ENCODE measurements at places on chromosomes 13 and 19.

DNA sequence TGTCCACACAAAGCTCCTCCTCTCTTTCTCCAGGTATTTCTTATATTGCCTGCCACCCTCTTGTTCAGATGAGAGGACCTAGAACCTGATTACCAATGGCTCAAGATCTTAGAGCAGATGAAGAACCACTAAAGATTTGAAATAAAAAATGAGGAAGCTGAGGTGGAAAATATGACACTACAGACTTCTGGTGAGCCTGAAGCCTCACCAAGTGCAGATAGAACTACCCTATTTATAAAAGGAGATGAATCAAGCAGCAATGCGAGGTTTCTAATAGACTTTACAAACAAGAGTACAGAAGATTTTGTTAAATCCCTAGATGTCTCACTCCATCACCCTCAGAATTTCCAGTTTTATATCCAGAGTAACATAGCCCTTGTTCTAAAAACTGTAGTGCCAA is 345.8 kb downstream of the TBC1D4 start:
- no peak for DNase-seq

DNA sequence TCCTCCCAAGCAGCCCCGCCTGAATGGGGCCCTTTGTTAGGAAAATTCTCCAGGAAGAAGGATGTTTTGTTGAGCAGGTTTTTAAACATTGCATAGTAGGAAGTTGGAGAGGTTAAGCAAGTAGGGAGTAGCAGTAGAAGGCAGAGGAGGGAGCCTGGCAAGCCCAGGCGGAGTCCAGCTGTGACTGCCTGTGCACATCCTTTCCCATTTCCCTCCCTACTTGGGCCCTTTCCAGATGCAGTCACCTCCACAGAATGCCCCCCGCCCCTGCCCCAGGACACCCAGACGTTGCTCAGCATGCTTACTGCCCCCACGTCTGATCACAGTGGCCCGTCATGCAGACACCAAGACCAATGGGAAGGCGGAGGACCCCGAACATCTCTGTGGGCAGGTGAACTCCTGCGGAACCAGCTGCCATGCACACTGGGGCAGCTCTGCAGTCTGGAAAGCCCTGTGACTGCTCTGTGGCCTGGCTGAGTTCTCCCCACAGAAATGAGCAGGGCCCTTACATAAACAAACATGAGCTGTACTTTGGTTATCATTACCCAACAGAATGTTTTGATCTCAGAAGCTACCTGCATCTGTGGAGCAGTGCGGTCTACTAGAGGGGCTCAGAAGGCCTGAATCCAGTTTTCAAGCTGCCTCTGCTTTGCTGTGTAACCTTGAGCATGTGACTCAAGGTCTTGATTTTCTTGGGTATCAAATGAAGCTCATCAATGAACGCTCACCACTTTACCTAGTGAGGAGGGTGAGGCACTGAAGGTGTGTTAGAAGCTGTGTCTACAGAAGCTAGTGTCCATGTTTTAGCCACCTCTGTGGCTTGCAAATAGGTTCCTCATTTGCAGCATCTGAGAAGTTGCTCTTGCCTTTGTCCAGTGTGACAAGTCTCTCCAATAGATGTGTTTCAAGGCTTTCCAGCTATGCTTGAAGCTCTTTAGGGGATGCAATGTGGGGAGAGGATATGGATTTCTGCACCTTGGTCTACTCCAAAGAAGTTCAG is 84.2 kb downstream of the TNFRSF19 start:
- DNase-seq, result no peak

GRCh38 chr13:32255724-32256109 is 59.4 kb downstream of the ZAR1L start:
- no peak for DNase-seq

- no peak for DNase-seq
These were observed 3.6 kb upstream of the REXO1 start for GRCh38 chr19:1851654-1852580.

GRCh38 chr19:43720936-43721335 is 5.1 kb downstream of the IRGC start:
- peak; percentile 11 for DNase-seq

GRCh38 chr19:55644842-55645511 is 1.5 kb downstream of the ZNF581 start:
- no peak for DNase-seq

DNA sequence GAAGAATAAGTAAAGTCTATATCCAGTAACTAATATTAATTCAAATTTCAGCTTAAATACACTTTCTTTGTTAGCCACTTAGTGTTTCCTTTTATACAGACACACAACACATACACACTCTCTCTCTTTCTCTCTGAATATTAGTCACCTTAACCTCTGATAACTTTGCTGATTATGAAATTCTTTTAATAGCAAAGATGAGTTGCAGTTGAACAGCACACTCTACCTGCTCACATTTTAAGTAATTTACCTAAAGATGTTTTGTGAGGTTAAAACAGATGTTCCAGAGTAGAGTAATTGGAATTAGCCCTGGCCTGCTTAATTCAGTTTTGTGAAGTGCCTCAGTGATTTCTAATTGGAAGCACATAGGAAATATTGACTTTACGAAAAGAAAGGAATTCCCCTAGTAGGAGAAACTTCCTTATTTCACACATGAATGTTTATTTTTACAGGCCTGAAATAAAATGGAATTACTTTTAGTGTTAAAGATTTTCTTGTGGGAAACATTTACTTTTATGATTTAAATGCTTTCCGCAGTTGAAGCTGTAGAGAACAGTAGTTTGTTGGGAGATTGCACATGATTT is 184.3 kb downstream of the MYO16 start:
- no peak for DNase-seq

DNA sequence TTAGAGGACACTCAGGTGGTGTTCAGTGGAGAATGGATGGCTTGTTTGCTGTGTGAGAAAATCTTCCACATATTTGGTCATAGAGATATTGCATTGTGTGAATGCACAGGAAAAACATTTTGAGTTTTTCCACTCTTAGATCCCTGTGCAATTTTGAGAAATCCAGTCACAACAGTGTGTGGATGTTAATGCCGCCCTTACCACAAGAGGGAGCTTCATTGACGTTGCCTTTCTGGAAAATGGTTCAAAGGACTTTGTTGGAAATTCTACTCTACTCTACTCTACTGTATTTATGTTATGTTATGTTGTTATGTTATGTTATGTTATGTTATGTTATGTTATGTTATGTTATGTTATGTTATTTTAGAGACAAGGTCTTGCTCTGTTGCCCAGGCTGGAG is 13.4 kb downstream of the ZNF20 start:
- DNase-seq, result no peak

DNA sequence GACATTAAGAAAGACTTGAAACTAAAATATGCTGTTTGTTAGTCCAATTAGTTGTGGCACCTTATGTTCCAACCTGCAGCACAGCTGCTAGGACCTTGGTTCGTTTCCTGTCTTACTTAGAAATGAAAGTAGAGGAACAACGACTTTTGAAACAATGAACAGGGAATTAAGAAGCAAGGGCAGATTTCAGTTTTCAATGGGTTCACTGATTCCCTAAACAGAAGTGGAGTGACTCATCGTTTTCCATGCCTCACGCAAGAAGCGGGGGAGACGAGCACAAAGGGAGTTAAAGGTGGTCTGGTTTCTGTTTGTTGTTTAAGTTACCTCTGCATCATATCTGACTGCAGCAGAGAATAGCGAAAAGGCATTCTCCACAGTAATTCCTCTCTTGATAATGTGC is 44.8 kb downstream of the PHF11 start:
- no peak for DNase-seq

- no peak for DNase-seq
These were observed 83.4 kb downstream of the UBL3 start for GRCh38 chr13:29767006-29767405.

DNA sequence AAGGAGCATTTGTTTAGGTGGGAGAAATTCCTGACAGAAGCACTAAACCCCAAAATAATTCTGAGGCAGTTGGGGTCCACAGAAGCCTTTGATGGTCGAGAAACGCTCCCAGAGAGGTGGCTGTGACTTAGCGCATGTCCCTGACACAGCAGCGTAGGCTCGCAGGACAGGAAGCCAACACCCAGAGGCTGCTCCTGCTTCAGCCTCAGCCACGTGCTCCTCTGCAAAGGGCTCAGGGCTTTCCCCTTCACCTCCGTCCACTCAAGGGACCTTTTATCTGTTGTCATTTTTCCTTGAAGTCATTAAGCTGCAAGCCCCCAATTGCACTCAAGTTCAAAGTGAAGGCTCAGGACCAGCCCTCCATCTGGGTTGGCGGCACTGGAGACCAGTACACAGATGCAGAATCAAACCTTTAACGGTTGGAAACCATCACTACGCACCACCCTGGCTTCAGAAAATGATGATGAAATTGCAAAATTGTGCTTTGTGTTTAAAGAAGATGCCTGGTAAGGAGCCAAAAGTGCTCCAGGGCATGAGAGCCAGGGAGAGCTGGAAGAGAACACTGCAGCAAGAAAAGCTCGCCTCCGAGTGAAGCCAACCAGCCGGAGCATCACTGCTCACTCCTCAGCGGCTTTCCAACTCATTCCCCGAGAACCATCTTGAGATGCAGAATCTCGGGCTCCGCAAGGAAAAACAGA is 219.6 kb downstream of the RAP2A start:
- DNase-seq, result no peak

DNA sequence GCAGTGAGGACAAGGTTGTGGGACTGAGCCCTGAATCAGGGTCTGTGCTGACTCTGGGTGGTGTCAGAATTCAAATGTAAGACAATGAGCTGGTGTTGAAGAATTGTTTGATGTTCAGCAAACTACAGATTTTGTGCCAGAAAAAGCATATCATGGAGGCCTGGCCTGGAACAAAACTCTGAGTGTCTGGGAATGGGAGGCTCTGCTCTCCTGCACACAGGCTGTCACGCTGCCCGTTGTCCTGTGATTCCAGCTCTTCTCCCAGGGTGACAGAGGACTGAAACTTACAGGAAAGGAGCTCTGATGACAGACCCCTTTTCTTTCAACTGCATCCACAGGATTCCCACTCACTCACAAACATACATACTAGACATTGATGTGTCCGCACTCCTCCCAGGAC is 120.1 kb downstream of the ZNF486 start:
- DNase-seq, result no peak

- no peak for DNase-seq
These were observed 28.3 kb downstream of the CNMD start for GRCh38 chr13:52711286-52711685.

DNA sequence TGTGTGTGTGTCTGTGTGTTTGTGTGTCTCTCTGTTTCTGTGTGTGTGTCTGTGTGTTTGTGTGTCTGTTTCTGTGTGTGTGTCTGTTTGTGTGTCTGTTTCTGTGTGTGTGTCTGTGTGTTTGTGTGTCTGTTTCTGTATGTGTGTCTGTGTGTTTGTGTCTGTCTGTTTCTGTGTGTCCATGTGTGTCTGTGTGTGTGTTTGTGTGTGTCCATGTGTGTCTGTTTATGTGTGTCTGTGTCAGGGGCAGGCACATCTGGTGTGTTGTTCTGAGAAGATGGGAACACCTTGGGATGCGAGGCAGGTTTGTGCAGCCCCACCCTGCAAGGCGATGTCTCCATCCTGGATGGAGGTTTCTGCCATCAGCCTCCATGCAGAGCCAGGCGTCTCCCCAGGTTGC is 275.8 kb upstream of the SOX1 start:
- no peak for DNase-seq

DNA sequence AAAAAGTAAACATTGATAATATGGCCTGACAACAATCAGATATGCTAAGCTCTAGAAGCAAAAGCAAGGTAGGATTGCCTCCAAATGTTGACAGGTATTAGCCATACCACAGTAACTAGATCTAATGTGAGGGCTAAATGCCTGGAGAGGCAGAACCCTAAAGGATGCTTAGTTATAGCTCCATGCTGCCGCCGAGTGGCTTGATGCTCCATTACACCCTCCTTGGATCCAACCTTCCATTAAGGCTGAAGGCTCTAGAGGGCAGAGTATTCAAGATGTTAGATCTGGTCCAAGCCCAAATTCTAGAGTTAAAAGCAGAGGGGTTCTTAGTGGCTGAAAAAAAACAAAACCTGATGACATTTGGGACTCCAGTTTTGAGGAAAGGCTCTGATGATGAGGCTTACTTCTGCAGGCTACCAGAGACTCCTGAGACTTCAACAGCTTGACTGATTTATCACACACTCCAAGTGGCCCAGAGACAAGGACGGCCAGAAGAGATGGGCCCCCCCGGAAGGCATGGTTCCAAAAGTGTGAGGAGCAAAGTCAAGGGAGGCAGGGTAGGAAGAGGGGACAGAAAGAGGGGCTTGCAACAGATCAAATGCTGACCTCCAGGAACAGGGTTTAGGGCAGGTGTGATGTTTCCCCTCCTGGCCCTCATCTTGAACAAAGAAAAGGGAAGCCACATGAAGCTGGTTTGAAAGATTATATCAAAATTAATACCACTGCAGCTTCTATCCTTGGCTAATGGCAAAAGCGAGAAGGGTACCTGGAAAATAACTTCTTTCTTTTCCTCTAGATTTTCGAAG is 21.9 kb upstream of the CPB2 start:
- peak; percentile 8 for DNase-seq

DNA sequence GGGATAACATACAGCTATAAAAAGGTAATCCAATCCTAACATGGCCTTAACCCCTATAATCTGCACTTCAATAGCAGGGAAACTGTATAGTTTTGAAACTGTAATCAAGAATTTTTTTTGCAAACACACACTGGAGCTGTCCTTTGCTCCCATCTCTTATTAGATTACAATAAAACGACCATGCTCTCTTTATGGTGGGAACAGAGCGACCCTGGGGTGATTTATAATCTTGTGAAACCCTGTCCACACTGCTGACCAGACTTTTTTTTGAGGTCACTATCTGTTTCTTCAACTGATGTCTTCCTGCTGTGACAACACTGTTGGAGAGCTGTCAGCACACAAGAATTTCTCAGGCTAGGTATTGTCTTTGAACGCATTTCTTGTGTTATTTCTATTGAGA is 35.3 kb downstream of the DACH1 start:
- DNase-seq, result no peak

- no peak for DNase-seq
These were observed 201.9 kb downstream of the RFC3 start for GRCh38 chr13:34019870-34020269.

DNA sequence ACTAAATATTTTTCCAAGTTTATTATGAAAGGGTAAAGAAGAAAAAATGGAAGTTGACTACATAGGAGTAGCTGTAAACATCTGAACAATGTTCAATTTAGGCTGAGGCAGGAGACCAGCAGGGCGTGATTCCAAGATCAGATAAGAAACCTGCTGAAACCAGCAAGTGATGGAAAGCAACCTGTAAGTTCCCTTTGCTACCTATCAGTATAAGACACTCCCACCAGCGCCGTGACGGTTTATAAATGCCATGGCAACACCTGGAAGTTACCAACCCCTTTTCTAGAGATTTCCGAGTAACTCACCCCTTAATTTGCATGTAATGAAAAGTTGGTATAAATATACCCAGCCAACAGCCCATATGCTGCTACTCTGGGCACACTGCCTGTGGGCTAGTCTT is 1.1 kb upstream of the ZNF45 start:
- DNase-seq, result no peak

- no peak for DNase-seq
These were observed 134.2 kb downstream of the MIPEP start for GRCh38 chr13:23754997-23755396.

- DNase-seq, result no peak
These were observed 465.0 kb downstream of the ITGBL1 start for GRCh38 chr13:101917475-101917810.

DNA sequence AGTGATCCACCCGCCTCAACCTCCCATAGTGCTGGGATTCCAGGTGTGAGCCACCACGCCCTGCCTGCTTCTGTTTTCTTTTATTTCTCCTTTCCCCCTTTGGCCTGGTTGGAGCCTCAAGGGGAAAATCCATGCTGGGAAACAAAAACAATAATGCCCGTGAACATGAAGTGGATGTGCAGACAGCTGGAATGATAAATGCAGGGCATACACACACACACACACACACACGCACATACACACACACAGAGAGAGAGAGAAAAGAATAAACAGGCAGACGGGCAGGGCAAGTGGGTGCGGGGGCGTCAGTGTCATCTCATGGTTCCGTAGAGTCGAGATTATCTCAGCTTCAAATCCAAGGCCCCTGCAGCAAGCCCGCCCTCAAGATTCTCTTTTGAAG is 4.4 kb upstream of the PLEKHF1 start:
- DNase-seq, result no peak
